ENCODE measurements at places on chromosomes 7 and 10.

DNA sequence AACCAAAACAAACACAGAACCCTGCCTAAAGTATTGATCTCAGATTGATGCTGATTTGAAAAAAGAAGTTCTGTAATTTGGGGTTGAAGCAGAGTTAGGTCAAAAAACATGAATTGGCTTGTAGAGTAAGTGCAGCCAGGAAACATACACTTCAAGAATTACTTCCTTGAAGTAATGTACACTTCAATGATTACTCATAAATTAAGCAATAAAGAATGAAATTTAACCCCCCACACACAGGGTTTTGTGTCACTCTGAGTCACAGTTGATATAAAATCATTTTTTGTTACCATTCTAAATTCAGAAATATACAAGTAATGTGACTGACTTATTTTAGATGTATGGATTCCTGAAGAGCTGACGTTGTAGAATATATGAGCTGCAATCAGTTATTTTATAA, 622.2 kb downstream of the POM121L12 start:
- no peak for DNase-seq

- DNase-seq: no peak
These were observed 30.0 kb downstream of the ELFN1 start for GRCh38 chr7:1700086-1700485.

GRCh38 chr7:100519580-100519979, 19.4 kb upstream of the AGFG2 start:
- DNase-seq: no peak

DNA sequence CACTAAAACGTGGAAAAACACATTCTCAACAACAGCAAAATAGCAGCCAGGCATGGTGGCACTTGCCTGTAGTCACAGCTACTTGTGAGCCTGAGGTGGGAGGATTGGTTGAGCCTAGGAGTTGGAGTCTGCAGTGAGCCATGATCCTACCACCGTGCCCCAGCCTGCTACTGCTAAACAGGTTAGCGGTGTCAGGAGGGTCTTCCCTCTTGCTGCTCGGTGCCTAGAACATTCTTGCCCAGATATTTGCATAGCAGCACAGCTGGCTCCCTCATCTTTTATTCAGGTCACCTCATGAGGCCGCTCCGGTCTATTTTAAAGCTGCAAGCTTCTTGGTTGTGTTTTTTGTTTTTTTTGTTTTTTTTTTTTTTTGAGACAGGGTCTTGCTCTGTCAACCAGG, 2.9 kb upstream of the RABGEF1 start:
- no peak for DNase-seq

- no peak for DNase-seq
These were observed 147.9 kb downstream of the AHR start for GRCh38 chr7:17446340-17446739.

DNA sequence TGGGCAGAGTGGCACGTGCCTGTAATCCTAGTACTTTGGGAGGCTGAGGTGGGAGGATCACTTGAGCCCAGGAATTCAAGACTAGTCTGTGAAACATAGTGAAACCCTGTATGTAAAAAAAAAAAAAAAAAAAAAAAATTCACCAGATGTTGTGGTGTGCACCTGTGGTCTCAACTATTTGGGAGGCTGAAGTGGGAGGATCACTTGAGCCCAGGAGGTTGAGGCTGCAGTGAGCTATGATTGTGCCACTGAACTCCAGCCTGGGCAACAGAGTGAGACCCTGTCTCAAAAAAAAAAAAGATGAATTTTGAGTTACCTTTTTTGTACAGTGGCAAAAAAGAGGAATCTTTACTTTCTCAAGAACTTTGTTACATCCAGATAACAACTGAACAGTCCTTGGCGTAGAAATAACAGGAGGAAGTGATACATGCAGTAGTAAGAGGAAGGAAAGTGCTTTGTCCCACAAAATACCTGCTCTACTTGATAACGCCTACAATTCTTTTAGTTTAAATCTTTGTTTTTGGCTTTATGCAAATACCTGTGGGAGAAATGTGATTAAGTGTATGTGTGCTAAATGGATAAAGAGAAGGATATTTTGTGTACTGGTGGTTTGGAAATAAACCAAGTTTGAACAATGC, 29.3 kb downstream of the SPAG6 start:
- no peak for DNase-seq

DNA sequence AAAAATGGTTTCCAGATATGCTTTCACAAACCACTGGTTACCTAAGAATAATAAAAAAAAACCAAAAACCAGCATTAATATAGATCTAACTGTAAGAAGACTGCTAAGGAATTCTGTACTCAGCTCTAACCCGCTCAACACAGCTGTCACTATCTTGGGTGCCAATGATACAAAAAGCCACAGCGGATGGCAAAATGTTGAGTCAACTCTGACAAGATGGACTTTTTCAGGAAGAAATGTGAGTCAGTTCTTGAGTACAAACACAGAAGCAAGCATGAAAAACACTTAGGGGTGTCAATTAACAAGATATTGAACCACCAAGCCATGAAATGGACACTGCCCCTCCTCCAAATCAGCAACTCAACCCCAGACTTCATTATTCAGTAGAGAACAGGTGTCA, 55.0 kb downstream of the CTTNBP2 start:
- DNase-seq: no peak

- no peak for DNase-seq
These were observed 10.2 kb downstream of the KBTBD2 start for GRCh38 chr7:32881074-32881982.

DNA sequence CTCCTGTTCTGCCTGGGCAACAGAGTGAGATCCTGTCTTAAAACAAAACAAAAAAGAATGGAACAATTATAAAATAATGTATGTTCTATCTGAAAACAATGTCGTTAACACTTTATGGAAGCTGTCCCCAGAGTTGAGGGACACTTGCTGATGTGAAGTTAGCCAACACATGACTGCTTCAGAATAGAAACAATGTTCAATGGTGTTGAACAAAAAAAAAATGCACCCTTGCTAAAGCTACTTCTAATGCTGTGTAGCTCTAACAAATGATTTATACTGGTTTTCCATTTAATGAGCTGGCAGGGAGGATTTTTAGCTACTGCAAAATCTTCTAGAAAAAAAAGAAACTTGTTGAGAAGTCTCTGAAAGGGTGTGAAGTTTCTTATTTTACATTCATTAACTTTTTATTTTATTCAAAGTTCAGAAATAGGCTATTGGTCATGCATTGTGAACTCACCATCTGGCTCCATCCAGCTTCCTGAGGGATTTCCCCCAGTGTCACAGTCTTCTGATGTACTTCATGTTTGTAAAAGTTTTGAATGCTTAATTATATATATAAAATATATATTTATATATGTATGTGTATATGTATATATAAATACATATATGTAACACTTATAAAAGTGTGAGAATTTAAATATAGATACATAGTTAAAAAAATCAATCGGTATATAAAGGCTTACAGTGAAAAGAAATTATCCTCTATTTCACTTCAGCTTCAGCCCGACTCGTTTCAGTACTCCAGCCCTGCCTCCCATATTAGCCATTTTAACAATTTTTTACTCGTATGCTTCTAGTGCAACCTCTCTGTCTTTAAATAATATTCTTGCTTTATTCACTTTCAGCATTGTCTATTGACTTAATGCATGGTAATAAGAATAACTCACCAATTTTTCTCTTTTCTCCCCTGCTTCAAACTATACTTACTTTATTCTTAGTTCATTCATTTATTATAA, 35.0 kb downstream of the HDAC9 start:
- no peak for DNase-seq

- no peak for DNase-seq
These were observed 35.0 kb downstream of the CCDC146 start for GRCh38 chr7:77157446-77157845.

DNA sequence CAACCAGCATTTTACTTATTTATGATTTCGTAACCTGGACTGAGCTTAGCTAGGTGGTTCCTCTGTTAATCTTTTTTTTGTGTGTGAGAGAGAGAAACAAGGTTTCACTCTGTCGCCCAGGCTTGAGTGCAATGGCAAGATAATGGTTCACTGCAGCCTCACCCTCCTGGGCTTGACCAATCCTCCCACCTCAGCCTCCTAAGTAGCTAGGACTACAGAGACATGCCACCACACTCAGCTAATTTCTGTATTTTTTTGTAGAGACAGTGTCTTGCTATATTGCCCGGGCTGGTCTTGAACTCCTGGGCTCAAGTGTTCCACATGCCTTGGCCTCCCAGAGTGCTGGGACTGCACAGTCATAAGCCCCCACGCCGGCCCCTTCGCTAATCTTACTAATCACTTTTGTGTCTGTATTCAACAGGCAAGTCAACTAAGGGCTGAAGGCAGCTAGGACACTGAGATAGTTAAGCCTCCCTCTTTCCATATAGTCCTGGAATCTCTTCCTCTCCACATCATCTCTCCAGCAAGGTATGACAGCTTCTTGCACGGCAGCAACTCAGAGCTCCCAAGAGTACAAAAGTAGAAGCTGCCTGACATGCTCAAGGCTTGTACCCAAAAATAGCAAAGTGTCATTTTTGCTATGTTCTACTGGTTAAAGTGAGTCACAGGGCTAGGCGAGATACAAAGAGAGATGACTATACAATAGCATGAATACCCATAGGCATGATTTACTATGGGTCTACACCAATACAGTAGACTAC, 11.3 kb downstream of the KMT2C start:
- no peak for DNase-seq

DNA sequence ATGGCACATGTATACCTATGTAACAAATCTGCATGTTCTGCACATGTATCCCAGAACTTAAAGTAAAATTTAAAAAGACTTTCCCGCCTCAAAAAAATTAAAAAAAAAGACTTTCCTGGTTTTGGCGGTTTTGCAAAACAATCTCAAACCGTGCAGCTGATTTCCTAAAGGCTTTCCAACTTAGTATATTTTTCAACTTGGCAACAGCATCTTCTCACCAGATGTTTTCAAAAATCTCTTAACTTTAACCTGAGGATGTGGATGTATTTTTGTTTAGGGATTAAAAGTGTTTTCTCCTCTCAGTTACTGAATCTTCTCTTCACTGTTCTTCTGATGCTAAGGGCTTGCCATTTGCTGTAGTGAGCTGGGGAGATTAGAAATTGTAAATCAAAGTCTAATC, 96.5 kb upstream of the PLPP4 start:
- no peak for DNase-seq

- no peak for DNase-seq
These were observed 250.5 kb upstream of the MEOX2 start for GRCh38 chr7:15936991-15937390.

DNA sequence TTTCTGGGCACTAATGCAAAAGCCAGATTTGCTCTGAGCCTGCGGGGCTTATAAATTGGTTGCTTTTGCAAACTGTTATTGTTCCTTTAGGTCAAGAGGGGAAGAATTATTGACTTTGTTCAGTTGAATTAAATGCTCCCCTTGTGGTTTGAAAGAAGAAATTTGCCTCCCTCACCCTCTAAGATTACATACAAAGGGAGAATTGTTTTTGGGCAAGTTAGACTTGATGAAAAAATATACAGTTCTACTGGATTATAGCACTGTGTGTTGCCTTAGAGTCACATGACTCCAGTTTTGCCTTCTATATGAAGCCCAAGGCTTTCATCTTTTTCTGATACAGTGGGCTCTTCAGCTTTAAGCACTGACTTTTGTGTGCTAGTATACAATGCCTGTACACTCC, 1265.8 kb upstream of the LRRTM3 start:
- no peak for DNase-seq

DNA sequence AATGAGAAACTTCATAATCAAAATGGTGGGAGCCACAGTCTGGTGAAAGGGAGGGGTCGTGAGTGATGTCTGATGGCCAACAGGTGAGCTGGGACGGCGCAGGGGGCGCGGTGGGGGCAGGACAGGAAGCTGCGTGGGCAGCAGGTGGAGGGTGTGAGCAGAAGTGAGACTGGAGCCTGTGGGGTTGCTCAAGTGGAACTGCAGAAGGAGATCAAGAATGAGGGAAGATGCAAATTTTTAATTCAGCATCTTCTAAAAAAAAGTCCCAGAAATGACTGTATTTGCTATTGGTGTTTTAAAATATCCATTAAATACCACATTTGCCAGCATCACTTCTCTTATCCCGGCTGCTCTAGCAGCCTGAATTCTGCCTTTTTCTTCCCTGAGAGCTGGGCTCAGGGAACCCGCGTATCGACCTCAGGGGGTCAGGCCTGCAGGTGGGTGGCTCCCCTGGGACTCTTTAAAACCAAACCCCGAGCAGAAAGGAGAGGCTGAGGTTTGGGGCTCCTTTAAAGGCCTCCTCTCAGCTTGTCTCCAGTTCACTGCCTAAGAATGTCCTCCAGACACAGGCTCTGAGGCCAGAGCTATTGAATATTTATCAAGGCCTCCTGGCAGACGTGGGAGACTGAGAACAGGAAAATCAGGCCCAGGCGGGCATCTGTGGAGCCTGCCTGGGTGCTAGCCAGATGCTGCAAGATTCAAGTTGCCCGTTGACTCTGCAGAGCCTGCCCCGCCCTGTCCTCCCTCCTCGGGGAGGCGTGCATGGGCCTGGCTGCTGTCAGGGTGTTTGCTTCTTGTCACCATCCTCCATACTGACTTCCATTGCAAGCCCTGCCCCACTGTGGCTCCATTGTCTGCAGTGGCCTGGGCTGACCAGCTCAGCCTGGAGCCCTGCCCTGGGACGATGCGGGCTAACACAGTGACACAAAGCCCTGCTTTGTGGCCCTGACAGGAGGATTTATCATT, 53.9 kb downstream of the SYPL1 start:
- DNase-seq: no peak

GRCh38 chr7:47046949-47047348, 535.0 kb downstream of the TNS3 start:
- no peak for DNase-seq

DNA sequence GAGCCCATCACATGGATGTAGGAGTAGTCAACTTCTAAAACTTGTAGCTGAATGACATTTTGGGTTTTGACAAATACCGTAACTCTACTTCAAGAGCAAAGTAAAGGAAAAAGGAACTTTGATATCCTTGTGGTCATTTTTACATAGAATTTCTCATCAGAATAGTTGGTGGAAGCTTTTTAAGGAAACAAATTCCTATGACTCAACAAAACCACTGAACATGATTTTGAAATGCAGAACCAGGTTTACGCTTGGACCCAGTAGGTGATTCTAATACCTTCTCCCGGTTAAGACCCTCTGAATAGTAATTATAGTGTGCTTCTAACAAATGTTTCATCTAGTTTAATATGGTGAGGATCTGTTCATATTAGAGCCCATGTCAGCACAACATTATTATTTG, 307.8 kb downstream of the GPR37 start:
- no peak for DNase-seq

DNA sequence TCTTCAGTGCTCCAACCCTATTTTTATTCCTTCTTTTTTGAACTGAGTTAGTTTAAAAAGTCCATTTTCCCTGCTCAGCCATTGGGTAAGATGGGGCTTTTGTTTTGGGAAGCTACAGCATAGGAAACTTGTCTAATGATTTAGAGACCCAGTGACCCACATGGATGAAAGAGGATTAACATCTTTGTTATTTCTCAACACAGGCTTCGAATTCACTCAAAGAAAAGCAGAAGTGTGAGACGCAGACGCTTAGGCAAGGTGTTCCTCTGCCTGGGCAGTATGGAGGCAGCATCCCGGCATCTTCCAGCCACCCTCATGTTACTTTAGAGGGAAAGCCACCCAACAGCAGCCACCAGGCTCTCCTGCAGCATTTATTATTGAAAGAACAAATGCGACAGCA, 152.0 kb downstream of the HDAC9 start:
- no peak for DNase-seq

GRCh38 chr10:26860102-26860442, 686 bp downstream of the ABI1 start:
- no peak for DNase-seq

Measured in nephron progenitor cell (in vitro differentiated cells).